Frontal cortex (tissue), 4 donors: ENCODE measurements at places on chromosomes 5 and 9.
A peak's percentile ranks its signal among the peaks of the same experiment; 100 is the strongest.

GRCh38 chr5:115243412-115243811, 19.3 kb downstream of the PGGT1B start:
- DNase-seq, result no peak

GRCh38 chr9:4575997-4576396, 85.7 kb downstream of the SLC1A1 start:
- DNase-seq, result no peak

DNA sequence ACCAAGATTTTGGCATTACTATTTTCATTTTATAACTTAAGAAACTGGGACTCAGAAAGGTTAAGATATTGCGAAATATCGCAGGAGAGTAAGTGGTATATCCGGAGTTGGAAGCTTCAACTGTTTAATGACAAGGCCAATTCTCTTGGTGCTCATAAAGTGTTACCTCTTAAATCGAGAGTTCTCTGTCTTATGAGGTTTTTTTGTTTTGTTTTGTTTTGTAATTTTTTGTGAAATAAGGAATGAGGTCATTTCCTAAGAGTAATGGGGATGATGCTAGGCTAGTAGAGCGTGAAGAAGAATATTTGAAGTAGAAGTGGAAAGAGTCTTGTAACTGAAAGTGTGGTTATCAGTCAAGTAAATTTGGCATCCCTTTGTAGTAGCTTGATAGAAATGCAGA, 183.2 kb upstream of the DAB2 start:
- DNase-seq, result no peak

GRCh38 chr5:149317281-149318048, 27.8 kb upstream of the GRPEL2 start:
- DNase-seq, result peak; percentile 67

DNA sequence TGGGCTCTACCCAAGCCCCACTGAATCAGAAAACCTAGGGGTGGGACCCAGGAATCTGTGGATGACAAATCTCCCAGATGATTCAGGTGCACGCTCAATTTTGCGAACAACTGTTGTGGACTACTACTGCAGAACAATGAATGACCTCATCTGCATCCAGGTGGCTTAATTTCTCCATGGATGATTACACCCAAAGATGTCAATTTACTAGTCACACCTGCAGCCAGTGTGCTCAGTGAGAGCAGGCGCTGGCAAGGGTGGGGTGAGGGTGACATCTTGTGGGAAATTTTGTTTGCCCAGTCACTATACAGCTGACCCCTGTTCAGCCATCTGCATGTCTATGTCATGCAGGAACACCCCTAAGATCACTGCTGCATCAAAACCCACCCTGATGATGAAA, 118.2 kb downstream of the ENTREP1 start:
- DNase-seq, result no peak

DNA sequence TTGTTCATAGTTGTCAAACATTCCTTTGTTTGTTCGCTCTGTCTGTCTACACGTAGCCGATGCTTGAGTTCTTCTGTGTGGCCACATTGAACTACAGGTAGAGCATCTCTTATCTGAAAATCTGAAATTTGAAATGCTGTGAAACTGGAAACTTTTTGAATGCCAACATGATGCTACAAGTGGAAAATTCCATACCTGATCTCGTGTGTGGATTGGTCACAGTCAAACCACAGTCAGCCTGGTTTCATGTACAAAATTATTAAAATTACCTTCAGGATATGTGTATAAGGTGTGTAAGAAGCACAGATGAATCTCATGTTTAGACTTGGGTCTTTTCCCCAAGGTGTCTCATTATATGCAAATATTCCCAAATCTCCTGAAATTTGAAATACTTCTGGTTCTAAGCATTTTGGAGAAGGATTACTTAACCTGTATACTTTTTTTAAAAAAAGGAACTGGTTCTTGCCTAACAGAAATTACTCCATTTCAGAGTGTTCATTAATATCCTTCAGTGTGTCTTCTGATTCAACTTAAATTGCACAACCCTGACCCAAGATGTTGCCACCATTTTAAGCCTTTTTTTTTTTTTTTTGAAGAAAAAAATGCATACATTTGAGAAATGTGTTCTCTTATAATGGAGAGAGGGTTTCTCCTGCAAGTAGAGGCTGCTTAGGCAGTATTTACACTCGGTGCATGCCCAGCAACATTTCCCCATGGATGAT, 254.3 kb downstream of the MAST4 start:
- DNase-seq, result no peak

GRCh38 chr9:78296893-78297671, at the start of gene PSAT1:
PSAT1 (plus strand) TSS chr9:78297125; CDS start chr9:78297211, 86 bp downstream.
- DNase-seq, result peak; percentile 91

GRCh38 chr5:89211836-89212235, 328.9 kb upstream of the MEF2C start:
- DNase-seq, result no peak

GRCh38 chr5:111928511-111928910, 171.5 kb upstream of the NREP start:
- DNase-seq, result no peak

- DNase-seq, result no peak
Measured at GRCh38 chr5:178994580-178995340, at the start of gene GRM6. GRM6 (minus strand) TSS chr5:178995320; CDS start chr5:178994944, 376 bp downstream.

DNA sequence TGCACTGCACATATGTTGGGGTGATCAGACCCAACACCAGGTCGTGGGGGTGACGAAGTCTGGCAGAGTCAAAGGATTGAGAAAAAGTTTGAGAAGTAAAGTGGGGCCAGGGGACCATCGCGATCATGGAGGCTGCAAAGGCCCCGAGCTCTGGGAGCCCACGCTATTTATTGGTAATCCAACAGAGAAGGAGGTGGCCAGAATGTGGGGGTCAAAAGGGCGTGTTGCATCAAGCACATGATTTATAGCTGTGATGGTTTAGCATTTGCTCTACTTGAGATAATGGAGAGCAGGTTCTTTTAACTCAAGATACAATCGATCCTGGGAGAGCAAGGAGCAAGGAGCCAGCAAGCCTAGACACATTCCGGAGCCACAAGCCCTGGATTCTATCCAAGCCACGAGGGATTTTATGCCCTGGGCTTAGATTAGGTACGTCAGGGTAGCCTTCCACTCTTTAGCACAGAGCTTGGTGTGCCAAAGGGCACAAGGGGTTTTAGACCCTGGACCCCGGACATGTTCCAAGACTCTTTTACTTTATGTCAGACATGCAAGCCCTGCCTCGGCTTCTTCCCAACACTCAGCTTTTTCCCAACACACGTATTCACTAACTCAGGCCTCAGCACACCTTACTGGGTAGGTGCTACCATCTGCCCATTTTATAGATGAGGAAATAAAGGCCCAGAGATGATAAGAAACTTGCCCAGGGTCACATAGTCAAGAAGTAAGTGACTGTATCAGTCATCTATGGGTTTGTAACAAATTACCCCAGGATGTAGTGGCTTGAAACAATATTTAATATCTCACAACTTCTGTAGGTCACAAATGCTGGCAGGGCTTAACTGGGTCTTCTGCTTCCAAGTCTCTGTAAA, 39.5 kb downstream of the NSUN2 start:
- DNase-seq, result no peak

DNA sequence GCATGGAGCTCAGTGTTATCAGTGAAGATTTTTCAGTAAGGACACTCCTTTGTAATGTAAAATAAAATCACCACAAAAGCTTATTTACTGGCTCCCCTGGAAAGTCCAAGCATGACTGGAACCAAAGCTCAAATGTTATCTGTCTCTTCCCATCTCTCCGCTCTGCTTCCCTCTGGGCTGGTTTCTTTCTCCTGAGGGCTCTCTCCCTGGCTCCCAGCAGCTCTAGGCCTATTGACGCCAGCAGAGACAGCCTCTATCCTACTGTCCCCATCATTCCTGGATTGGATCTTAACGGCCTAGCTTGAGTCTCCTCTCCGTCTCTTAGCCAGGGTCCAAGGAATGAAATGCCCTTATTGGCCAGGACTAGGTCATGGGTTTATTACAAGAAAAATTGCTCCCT, 86.1 kb downstream of the TMEM167A start:
- no peak for DNase-seq

DNA sequence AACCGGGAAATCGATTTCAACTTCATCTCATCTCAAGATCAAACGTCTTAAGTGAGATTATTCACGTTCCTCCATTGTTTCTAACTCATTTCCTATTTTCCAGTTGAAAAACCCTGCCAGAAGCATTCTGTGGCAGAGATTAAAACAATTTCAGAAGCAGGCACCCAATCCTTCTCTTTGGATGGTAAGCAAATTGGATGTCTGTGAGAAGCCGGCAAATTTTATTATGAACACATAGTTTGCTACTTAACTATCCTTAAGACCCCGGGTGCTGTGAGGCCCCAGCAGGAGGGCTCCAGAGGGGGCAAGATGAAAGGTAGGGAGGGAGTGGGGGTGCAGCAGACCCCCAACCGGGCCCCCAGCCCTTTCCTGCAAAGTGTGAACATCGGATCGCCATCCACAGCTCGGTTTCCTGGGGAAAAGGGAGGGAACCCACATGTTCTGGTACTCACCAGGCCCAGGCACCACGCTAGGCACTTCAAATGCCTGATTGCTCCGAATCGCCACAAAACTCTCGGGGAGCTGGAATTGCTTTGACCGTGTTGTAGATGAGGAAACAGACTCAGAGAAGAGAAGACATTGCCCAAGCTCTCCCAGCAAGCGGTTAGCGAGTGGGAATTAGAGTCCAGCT, 167.1 kb upstream of the MVB12B start:
- DNase-seq, result no peak

GRCh38 chr9:77523891-77524290, 124.2 kb downstream of the GNA14 start:
- DNase-seq, result no peak

- DNase-seq, result no peak
Measured at GRCh38 chr9:32603914-32604852, 31.2 kb upstream of the NDUFB6 start.

- peak; percentile 60 for DNase-seq
Measured at GRCh38 chr5:90529939-90530677, 724 bp upstream of the LYSMD3 start.

GRCh38 chr9:127204771-127205470, 59.7 kb upstream of the GARNL3 start:
- DNase-seq, result no peak
